ENCODE measurements at places on chromosomes 2 and 18. TPM values are rescaled to one million over a fixed set of nuclear protein-coding genes. Genes with fewer than 3 reads are reported as not detected.

PXDN gene
- not detected for total RNA-seq

CFAP53 gene
- total RNA-seq, result 3.0 TPM

SLC8A1 gene
- total RNA-seq, result not detected

CHN1 gene
- 8.8 TPM for total RNA-seq

DCDC2C gene
- total RNA-seq, result not detected

VWC2L gene
- total RNA-seq, result not detected

ECEL1 gene
- not detected for total RNA-seq

PLB1 gene
- 0.90 TPM for total RNA-seq

IL1R2 gene
- 97.6 TPM for total RNA-seq

RBM44 gene
- total RNA-seq, result 2.1 TPM

ELOA2 gene
- total RNA-seq, result not detected

PROM2 gene
- 0.91 TPM for total RNA-seq

TLX2 gene
- total RNA-seq, result 1.4 TPM

EN1 gene
- not detected for total RNA-seq

POTEI gene
- not detected for total RNA-seq

CYP26B1 gene
- total RNA-seq, result not detected

CFAP65 gene
- not detected for total RNA-seq

MYCN gene
- not detected for total RNA-seq

DNA sequence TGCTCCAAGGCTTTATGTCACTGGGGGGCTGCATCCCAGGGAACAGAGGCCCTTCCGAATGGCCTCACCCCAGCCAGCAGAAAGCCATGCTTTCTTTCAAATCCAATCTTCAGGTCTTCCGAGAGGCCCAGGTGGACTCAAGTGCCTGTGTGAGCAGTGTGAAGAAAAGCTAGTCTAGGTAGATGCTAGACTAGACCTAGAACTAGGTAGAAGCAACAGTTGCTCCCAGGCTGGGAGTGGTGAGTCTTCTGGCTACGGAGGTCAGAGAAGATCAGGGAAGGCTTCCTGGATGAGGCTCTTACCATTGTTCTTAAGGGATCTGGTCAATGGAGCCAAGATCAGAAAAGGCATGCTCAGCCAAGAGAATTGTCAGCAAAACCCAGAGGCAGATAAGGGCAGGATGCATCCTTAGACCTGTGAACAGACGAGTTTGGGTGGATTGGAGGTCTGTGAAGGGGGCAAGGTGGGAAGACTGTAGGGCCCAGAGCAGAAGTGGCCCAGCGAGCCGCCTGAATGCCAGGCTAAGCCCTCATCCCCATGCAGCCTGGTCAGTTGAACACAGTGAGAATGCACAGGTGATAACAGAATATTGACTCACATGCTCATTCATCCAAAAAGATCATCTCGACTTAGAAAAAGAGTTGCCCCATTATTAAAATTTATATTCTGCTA is 110.8 kb downstream of the SMAD7 start:
- ATAC-seq, result no peak

- no peak for ATAC-seq
Measured at GRCh38 chr2:197055045-197055444, 128.5 kb upstream of the PGAP1 start.

DNA sequence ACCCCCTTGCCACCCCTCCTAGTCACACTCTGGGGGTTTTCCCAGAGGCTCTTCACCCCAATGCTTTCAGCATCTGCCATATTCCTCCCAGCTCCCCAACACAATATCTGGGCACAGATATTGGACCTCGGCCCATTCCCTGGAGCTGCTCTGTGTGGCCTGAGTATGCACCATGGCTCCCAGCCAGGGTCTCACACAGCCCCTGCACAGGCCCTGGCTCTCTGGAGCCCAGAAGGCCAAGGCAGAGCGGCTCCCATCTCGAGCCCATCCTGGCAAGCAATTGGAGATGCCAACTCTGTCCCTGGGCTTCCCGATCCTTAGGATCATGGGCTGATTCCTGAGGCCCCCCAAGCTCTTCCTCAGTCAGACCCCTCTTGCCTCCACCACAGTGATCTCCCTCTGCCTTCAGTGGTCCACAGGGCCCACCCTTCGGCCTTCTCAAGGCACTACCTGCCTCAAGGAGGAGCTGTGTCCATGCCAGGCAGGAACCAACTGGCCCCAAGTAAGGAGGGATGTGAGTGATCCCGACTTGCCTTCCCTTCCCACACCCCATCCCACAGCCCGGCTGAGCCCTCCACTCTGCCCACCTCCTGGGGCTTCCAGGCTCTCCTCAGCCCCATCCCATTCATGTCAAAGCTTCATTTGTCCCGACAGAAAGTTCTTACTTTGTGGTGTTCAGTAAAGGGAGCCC is 62.7 kb downstream of the ADD2 start:
- no peak for ATAC-seq

DNA sequence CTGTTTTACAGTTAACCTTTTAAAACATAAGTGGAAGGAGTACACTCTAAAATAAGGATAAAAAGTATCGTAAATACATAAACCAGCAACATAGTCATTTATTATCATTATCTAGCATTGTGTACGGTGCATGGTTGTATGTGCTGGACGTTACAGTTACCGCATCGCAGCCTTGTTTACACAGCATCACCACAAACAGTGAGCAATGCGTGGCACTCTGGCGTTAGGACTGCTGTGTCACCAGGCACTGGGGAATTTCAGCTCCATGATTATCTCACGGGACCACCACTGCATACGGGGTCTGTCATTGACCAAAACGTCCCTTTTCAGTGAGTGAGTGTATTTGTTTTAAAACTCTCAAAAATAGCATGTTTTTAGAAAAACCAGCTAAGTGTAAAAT is 103.0 kb upstream of the SNTG2 start:
- no peak for ATAC-seq

DNA sequence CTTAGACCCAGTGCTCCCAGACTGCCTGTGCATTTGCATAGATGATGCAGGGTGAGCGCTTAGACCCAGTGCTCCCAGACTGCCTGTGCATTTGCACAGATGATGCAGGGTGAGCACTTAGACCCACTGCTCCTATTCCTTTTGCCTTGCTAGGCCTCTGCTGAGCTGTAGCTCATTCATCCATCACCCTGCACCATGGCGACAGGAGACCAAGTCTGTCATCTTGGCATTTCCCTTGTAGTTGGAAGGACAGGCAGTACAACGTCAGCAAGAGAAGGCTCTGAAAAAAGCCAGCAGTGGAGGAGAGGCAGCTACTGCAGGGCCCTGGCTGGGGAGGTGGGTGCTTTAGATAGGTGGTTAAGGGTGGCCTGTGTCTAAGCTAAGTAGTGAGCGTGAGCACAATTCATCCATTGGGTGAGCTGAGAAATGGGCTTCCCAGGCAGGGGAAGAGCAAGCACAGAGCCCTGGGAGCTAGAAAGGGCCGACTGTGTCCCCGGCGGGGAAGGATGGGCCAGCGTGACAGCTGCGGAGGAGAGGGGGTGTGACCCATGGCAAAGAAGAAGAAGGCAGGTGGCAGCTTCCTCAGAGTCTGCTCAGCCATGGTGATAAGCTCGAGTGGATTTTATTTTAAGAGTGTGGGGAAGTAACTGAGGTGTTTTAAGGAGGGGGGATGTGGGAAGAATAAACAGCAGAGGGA is 108.8 kb downstream of the LPIN1 start:
- ATAC-seq, result no peak

- no peak for ATAC-seq
Measured at GRCh38 chr18:11864471-11864870, 13.3 kb downstream of the CHMP1B start.

- no peak for ATAC-seq
Measured at GRCh38 chr2:10288606-10289005, 14.1 kb upstream of the HPCAL1 start.

GRCh38 chr2:121527009-121527682 is 3.5 kb upstream of the RNU4ATAC start:
- ATAC-seq, result peak; percentile 55

DNA sequence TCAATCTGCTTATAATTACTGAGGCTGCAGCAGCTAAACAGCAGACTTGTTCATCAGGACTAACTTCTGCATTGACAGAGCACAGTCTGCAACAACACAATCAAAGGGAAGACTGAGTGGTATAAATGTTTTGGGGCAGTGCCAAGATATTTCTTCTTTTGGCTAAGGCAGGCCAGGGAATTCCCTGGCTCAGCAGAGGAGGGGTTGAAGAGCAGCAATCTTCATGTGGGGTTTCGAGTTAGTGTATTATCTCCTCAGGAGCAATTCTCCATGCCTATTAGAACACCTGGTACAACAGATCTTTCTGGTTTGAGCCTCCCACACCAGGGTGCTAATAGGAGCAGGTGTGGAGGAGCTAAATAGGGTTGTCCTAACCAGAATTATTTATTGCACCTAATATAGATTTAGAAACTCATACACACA is 103.0 kb upstream of the STK17B start:
- ATAC-seq, result no peak

GRCh38 chr2:96146881-96147592 is 1.8 kb upstream of the DUSP2 start:
- no peak for ATAC-seq

DNA sequence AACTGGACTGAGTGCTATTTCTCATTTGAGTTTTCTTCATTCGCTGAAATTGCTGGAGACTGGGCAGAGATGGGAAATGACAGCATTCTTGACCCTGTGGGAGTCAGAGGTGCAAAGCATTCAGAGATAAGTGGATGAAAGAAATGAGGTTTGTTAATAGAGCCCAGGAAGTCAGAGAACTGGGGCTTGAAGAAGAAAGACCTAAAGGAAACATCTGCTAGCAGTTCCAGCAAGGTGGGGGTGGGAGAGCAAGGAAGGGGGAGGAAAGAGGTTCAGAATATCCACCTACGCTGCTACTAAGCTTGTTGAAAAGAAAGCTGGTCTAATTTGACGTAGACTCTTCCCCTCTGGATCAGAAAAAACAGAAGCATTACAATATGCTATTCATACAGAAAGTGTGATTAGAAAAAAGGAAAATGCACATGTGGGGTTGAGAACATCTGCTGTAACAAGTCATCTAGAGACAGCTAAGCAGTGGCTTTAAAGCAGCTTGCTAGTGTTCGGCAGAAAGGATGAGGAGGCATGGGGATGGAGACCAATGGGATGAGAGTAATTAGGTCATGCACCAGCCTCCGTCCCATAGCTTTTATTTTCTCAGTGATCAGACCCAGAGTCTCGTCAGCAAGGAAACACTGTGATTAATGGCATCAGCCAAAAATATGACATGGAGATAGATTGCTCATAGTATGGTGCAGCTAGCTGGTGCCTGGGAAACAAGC is 29.7 kb downstream of the NAB1 start:
- ATAC-seq, result peak; percentile 88

- ATAC-seq, result no peak
Measured at GRCh38 chr18:3615374-3615985, 165.5 kb downstream of the TGIF1 start.

- ATAC-seq, result no peak
Measured at GRCh38 chr2:235740821-235741220, 247.0 kb downstream of the AGAP1 start.

DNA sequence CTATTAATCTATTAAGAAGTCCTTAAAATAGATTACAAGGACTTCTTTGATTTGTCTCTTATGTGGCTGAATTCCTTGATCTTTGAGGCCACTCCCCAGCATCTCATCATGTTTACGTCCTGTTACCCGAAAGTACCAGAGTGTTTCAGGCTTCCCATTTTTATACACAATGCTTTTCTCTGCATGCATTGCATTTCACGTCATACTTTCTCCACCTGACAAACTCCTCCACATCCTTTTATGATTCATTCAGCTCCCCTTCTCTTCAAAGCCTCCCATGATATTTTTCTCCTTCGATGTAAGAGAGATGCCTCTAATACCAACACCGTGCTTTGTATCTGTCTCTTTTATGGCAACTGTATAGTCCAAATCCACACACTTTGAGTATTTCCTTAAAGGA is 379.0 kb upstream of the CRIM1 start:
- peak; percentile 26 for ATAC-seq

GRCh38 chr18:49377742-49378141 is 82.7 kb downstream of the DYM start:
- no peak for ATAC-seq

GRCh38 chr2:120279708-120280107 is 27.1 kb downstream of the RALB start:
- ATAC-seq, result no peak

- ATAC-seq, result no peak
Measured at GRCh38 chr18:49691177-49691608, 122.1 kb downstream of the ACAA2 start.

GRCh38 chr2:102112271-102112670 is 30.3 kb upstream of the IL1R1 start:
- no peak for ATAC-seq

DNA sequence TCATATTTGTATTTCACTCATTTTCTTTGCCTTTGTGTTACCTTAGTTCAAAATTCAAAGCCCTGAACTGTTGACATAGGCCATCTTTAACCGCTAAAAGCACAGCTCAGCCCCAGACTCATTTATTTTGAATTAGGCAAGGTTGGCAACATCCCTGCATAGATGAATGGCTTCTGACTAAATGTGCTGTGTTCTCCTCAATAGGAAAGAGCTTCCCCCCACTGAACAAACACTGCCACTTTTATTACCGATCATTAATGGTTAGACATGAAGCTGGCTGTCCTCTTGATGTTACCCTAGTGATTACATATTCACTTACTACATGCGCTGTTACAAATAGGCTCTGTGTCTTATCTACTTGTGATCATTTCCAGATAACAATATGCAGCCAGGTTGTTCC is 170.7 kb downstream of the ADCYAP1 start:
- ATAC-seq, result no peak

DNA sequence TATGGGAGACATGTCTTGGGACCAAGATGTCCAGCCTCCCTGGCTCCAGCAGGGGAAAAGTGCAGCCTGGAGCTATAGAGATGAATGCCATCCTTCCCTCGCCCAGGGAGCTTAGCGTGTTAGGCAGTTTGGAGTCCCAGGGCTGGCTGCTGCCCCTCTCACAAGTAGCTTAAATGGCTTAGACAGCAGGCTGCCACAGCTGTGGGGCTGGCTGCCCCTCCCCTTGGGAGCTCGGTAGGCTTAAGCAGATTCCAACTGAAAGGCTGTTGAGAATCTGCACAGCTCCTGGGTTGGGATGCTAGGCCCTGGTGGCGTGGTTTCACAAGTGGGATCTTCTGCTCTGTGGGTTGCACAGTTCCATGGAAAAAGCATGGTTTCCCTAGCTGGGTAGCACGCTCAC is 940.5 kb upstream of the DDX18 start:
- no peak for ATAC-seq

GRCh38 chr2:85642725-85643124 is 25.3 kb downstream of the SFTPB start:
- peak; percentile 98 for ATAC-seq

- no peak for ATAC-seq
Measured at GRCh38 chr18:24170360-24170759, 31.5 kb downstream of the CABYR start.

DNA sequence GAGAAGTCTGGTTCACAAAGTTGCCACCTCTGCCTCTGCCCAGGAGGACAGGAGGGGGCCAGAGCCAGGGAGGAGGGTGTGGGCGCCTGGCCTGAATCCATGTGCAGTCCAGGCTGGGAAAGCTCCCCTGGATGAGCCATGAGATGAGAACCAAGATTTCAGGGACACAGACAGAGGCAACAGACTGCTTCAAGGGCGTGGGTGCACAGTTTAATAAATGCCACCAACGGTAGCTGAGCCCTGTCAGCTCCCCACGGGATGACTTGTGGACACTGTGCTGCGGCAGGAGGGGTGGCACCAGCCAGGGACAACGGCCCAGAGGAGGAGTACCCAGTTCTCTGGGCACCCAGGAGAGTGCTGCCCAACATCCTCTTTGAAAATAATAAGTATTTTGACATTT is 15.2 kb downstream of the CAPG start:
- ATAC-seq, result no peak

GRCh38 chr2:73985308-73986084 is 786 bp downstream of the TET3 start:
- peak; percentile 65 for ATAC-seq
